ENCODE measurements at places on chromosomes 6 and 20. TPM values are rescaled to one million over a fixed set of nuclear protein-coding genes. Genes with fewer than 3 reads are reported as not detected.

- DNase-seq, result no peak
Observed at GRCh38 chr20:3759884-3760283, 7.7 kb downstream of the ADISSP start.

SIRPG gene
- polyA plus RNA-seq, result 0.10 TPM

SLC24A3 gene
- polyA plus RNA-seq, result 1.1 TPM

ELMO2 gene
- polyA plus RNA-seq, result 17.2 TPM

DNA sequence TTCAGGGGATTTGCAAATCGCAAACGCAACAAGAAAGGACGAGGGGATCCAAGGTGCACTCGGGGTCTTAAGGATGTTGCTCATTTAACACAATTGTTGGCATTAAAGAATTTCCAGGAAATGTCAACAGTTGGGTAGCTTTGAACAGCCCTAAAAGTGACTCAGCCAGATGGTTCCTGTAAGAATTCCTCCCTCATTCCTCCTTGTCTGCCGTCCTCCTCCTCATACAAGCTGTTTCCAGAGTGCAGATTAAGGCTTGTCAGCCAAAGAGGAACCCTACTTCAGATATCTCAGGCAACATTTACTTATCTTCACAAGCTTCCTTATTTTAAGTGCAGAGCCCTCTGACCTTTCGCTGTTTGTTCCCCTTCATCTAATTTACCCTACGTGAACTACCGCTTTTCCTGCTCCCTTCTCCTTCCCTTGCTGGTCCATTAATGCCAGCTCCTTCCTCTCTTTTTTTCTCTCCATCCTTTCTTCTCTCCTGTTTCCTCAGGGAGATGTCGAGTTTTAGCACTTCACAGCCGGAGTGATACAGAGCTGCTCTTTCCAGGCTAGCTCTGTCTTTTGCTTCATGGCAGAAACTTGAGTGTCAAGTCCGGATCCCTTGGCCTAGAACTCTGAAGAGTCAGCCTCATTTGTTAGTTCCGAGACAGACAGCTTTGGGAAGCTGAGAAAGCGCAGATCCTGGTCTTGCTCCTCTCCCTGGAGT is 26.1 kb upstream of the TBC1D7 start:
- no peak for DNase-seq

DNA sequence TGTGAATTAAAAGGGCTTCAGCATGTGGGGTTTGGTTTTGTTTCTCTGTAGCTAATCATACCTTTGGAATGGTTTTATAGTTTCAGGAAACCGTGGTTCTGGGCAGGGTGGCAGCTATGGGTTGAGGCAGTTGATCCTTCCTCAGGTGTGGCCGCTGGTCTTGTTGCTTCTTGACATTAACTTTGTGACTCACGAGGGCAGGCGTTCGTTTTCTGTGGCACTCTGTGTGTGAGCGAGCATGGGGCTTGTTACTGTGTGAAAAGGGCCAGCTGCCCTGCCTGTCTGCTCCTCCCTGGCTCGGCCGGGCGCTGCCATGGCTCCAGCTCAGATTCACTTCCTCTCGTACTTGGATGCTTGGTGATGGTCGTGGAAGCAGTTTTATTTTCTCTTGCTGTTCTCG is 16.2 kb downstream of the DNAJC5 start:
- DNase-seq, result no peak

SGK1 gene
- 42.8 TPM for polyA plus RNA-seq

- DNase-seq, result no peak
Observed at GRCh38 chr6:118171852-118172251, 264.8 kb downstream of the SLC35F1 start.

GRCh38 chr6:39044181-39044580 is 4.4 kb upstream of the GLP1R start:
- no peak for DNase-seq

DNA sequence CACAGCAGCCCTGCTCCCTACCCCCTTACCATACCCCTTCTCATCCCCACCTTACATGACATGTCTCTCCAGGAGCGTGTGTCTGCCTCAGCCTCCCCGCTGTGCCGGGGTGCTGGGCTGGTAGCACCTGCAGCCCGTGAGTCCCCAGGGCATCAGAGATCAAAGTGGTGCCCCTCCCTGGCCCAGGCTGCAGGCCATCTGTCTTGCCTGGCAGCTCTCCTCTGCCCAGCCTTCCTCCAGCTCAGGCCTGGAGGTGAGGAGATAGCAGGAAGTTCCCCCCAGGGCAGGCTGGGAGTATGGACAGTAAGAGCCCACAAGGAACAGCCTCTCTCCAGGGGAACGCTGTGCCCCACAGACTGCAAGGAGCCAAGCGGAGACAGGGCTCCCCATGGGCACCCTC is 35.3 kb downstream of the GRM4 start:
- no peak for DNase-seq

DNA sequence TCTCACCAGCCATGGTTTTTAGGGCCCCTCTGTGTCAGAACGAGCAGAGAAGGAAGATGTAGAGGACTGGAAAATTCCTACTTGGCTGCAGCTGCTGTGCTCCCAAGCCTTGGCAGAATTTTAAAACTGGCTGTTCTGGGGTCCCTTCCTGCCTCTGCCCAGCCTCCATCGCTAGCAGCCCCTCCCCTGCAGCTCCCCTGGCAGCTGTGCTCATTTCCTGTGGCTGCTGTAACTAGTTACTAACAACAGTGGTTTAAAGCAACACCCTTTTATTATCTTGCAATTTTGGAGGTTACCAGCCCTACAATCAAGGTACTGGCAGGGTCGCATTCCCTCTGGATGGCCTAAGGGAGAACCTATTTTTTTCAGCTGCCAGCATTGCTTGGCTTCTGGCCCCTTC is 3.7 kb upstream of the CST11 start:
- no peak for DNase-seq

DNA sequence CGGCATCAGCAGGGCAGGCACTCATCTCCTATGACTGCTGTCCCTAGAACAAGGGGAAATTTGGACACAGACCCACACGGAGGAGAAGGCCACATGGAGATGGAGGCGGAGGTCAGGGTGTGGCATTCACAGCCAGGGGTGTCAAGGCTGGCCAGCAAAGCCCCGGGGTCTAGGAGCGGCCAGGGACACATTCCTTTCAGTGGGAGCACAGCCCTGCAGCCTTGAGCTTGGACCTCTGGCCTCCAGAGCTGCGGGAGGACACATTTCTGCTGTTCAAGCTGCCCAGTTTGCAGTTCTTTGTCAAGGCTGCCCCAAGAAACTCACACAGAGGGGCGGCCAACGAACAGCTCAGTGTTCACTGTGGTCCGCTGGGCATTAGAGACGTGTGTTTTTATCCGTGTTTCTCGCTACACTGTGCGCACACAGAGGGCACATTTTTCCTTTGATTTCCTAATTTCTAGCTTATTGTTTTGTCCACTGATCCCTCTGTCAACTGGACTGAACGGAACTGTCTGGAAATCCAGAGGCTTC is 93.4 kb upstream of the MPC1 start:
- no peak for DNase-seq

GRCh38 chr6:84408028-84408427 is 180.6 kb upstream of the CEP162 start:
- DNase-seq, result no peak

- DNase-seq, result no peak
Observed at GRCh38 chr6:83365931-83366330, 64.9 kb downstream of the ME1 start.

DNA sequence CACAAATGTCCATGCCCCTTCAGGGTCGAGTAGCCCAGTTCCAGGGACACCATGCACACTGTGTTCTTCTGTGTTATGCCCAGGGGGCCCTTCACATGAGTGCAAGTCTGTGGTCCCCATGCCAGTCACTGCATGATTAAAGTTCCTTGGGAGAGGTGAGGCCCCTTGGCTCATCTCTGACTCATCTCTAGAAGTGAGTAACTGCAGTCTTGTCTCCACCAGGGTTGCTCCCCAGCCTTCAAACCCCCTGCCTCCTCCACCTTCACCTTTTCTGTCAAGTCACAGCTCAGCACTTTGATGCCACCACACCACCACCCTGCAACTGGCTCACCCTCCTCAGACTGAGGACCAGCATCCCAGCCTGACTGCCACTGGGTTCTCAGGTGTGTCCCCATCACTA is 161.7 kb downstream of the UNC5CL start:
- DNase-seq, result no peak

DNA sequence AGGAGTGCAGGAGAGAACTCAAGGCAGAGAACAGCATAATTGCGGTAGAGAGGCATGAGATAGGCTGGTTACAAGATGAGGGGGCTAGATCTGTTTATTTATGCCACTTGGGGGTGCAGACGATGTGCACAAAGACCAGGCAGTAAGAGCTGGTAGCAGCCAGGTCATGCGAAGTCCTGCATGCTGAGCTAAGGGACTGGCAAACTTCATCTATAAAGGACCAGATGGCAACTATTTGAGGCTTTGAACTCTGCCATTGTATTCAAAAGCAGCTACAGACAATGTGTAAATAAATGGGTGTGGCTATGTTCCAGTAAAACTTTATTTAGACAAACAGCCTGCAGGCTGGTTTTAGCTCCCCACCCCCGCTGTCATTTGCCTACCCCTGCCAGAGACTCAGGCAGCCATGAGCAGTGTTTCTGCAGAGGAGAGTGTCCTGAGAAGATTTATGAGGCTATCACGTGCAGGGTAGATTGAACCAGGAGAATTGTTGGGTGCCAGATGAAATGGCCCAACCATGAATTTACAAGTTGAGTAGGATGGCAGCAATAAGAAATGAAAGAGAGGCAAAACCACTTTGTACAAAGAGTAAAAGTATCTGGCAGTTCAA is 253.4 kb upstream of the MOCS1 start:
- no peak for DNase-seq

DNA sequence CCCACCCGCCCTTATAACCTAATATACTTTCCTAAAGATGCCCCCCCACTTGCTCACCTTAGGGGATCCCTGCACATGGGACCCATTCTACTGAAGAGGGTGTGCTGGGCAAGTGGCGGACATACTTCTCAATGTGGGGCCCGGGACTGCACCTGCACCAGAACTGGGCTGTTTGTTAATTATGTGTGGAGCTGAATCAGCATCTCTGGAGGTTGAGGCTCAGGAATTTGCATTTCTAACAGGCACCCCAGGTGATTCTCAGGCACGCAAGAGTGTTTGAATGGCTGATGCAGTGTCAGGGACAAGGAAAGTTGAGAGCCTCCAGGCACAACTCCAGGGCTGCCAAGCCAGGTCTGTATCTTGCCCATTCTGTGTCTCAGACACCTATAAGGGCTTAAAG is 8.9 kb upstream of the PTPRT start:
- no peak for DNase-seq

RHAG gene
- polyA plus RNA-seq, result 0.41 TPM

DNA sequence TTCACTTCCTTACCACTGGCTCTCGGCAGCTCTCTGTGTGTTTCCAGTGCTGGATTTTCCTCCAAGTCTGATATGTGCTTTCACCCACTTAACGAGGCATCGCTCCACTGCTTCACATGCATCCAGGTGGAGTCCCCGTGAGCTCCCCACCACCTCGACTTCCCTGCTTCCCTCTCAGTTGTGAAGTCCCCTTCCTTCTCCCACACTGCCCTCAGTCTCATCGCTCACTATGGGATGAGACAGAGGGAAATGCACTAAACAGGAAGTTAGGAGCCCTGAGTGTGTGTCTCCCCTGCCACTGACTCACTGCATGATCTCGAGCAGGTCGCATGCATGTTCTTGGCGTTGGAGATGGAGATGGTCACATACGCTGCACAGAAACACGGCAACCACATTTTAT is 84.0 kb downstream of the MTHFD1L start:
- no peak for DNase-seq

DNA sequence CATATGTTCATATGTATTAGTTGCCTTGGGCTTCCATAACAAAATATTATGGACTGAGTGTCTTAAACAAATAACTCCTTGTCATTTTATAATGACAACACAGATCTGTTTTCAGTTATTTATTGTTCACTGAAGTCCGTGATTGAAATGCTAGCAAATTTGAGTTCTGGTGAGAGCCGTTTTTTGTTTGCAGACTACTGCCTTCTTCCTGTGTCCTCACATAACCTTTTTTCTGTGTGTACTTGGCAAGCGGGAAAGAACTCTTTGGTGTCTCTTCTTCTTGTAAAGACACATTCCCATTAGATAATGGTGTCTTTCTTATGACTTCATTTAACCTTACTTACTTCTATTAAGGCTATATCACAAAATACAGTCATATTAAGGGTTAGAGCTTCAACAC is 482.9 kb upstream of the EYS start:
- no peak for DNase-seq

PRPF6 gene
- polyA plus RNA-seq, result 48.4 TPM

All from heart right ventricle (tissue), 16 donors.